Keratinocyte (primary cell): ENCODE measurements at places on chromosomes 1 and 21.

- DNase-seq, result no peak
Observed at GRCh38 chr1:47023268-47024140, at the start of gene CYP4X1. Gene CYP4X1, plus strand, starts transcription at chr1:47023669. Its CDS starts 149 bp downstream, at chr1:47023818.

GRCh38 chr1:22846458-22846857 lies 126.2 kb downstream of the LACTBL1 start:
- no peak for DNase-seq

DNA sequence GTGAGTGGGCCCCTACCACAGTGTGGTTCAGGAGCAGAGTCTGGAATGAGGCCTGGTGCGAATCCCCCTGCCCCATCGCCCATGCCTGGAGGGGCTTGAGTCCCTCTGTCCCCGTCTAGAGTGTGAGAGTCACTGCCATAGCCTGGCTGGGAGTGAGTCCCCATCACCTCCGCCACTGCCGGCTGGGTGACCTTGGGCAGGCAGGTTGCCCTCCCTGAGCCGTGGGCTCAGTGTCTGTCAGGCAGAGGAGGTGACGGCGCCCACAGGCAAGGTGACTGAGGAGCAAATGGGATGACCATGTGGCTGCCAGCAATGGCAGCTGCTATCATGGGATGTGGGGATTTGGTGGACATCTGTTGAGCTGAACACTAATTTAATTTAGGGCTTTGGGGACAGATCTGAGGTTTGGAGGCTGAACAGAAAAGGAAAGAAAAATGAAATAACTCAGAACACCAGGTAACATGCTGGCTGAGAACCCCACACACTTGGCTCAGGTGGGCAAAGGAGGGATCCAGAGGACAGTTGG lies 38.1 kb upstream of the GPR153 start:
- no peak for DNase-seq

DNA sequence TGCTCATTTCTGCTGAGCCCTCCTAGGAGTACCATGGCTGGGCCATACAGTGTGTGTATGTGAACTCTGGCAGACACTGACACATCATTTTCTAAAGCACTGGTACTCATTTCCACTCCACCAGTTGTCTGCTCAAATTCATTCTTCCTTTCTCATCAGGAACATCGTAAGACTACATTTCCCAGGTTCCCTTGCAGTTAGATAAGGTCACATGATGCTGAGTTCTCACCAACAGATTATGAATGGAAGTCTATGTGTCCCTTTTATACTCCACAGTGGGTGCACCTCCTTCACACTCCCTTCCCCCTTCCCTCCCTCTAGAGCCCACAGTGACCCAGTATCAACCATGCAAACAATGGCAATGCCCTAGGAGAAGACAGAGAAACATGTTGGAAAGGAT lies 38.3 kb upstream of the PAX7 start:
- DNase-seq, result no peak

DNA sequence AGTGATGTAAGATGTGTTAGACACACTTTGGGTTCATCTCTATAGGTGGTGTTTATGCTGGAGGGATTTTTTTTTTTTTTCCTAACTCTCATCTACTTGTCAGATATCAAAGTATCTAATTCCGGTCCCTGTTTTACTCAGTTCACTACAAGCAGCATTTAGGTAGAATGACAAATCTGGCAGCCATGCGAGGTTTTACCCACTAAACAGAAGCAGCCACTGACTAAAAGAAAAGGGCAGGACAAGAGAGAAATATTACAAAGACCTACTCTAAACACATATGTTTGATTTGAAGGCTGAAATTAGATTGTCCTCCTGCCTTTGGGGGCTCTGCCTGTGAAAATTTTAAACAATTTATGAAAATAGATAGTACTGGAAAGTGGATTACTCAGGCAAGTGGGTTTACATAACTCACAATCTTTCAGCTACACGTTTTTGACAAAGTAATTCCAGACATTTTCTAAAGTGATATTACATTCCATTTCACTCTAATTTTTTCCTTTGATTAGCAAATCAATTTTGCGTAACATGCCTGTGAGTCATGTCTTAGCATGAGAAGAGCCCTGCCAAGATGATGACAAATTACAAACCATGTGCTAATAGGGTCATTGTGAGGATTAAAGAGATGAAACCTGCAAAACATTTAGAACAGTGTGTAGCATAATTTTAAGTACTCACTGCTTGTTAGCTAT lies 172.6 kb downstream of the PLA2G4A start:
- DNase-seq, result peak; percentile 59

- no peak for DNase-seq
Observed at GRCh38 chr1:7222695-7223015, 437.4 kb downstream of the CAMTA1 start.

GRCh38 chr21:31997191-31997590 lies 124.4 kb downstream of the HUNK start:
- DNase-seq, result no peak

- no peak for DNase-seq
Observed at GRCh38 chr1:203172184-203173010, 3.2 kb downstream of the MYBPH start.

DNA sequence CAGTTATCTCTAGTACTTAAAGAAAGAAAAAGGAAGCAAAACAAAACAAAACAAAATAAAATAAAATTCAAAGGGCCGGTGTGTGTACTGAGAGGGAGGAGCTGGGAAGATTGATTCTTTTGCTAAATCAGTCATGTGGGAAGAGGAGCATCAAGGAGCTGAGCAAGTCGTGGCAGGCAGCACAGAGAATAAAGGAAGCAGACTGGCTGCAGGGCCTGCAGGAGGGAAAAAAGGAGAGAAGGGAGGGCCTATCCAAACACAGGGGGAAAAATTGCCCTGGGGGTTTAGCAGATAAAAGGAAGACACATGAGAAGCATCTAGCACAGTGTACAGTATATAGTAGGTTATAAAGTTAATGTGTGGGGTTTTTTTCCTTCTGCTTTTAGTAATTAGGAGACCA lies 27.6 kb downstream of the AGO4 start:
- peak; percentile 13 for DNase-seq
